ENCODE measurements at places on chromosomes 3 and 15.
A peak's percentile ranks its signal among the peaks of the same experiment; 100 is the strongest.

DNA sequence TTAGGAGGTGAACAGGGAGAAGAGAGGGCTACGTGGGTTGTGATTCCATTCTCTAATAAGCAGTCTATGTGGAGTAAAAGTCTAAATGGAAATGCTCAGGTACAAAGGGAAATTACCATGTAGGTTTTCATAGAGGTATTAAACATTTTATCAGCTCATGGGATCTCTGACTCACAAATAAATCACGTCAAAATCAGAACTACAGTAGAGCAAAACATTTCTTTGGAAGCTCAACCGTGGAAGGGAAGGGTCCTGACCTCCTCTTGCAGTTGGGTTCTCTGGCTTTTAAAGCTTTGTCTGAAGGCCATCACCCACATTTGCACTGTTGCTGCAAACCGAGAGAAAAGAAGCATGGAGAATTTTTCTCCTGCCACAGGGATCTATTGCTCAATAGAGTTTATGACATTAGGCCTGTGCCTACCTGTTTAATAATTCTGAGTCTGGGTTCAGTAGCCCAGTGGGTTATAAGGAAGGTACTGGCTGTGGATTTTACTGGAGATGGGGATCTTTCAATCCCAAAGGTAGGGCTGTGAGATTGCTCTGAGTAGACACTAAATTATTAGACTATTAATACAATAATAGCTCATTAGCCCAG lies 24.2 kb upstream of the PGPEP1L start:
- DNase-seq, result no peak

GRCh38 chr3:123790254-123791072 lies 93.7 kb downstream of the MYLK start:
- no peak for DNase-seq

DNA sequence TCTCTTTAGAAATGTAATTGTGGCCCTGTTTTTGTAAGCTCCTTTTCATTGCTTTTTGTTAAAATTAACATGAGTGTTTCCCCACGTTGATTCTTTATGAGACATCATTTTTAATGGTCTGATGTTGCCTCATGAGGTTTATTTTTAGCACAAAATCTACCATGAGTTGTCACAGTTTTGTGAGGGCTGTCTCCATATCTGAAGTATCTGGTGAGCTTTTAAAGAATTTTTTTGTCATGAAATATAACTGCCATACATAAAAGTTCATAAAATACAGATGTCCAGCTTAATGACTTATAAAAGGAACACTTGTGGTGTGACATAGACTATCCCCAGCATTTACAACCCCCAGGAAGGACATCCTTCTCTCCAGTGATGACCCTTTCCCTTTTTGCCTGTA lies 34.3 kb upstream of the CEMIP start:
- no peak for DNase-seq

- DNase-seq, result peak; percentile 86
Measured at GRCh38 chr3:171809861-171810628, at the start of gene PLD1. PLD1 (minus strand) TSS chr3:171810483; CDS start chr3:171738051, 72,432 bp downstream.

GRCh38 chr15:43527016-43527801 lies 9.8 kb downstream of the MAP1A start:
- DNase-seq, result no peak

GRCh38 chr15:79168922-79169456 lies 78.4 kb upstream of the RASGRF1 start:
- no peak for DNase-seq

DNA sequence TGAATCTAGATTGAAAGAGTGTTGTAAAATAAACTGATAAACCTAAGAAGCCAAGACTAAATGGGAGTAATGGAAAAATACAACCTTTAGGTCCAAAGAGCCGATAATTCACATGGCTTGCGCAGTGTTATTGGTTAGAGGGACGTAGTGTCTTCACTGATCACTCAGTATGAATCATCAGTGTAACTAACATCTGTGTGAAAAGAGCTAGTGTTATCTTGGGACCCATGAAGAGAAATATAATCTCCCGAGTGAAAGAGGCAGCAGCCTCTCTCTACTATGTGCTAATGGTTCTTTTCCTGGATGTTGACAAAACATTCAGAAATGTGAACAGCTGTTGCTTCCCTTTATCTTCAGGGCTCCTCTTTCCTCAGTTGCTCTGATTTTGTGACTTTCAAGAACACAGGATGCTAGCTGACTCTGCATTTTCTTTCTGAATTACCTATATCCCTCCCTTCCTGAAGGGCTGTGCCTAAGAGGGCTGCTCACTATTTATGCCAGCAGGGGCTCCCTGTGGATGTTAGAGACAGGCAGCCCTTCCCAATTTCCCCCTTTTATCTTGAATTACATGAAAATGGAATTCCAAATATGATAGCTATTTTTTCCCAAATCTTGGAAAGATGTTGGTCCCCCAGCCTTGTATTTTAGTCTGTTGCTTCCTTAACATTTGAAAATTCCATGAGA lies 128.8 kb downstream of the GRM7 start:
- no peak for DNase-seq

- no peak for DNase-seq
Measured at GRCh38 chr3:174355505-174355904, 503.6 kb upstream of the NAALADL2 start.

All from ureter (tissue), 1 donor.